ENCODE measurements at places on chromosomes 11 and 22.

- DNase-seq, result peak; percentile 91
Observed at GRCh38 chr11:95715777-95716241, 73.8 kb downstream of the FAM76B start.

- no peak for DNase-seq
Observed at GRCh38 chr11:21924262-21924661, 268.6 kb upstream of the ANO5 start.

DNA sequence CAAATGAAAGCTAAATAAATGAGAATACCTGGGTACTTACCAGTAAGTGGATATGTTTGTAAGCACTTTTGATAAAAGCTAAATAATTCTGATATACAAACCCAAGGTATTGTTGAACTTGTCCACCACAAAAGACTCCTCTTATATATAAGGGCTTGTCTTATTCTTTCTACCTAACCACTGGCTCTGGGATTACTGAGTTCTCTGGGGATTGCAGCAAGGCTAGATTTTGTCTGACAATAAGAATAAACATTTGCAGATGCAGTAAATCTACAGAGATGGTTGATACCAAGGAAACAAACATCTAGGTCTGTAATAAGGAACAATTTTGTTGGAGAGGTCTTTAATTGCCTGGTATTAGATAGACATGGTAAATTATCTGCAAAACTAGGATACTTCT is at the start of gene OR51A4:
Gene OR51A4, minus strand, starts transcription at position 101 of the 400 bp plus-strand sequence. CDS start 505 bp downstream, outside the sequence.
- DNase-seq, result no peak

GRCh38 chr11:9231848-9232177 is 33.3 kb downstream of the DENND5A start:
- DNase-seq, result no peak

DNA sequence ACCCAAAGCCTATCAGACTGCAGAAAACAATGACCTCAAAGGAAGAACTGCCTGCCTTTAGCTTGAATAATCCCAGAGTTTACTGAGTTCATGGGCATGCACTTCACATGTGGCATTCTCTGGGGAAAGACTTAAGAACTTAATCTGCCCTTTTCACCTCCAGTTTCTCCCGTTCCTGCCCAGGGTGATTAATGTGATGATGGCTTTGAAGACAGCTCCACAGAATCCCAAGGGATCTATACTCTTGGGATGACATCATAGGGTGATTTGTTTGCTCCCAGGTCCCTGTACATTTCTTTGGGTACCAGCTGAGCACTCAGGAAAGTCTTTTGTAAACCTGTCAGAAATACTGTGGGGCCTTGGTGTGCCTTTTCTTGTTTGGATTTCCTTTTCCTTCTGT is 14.0 kb downstream of the FJX1 start:
- no peak for DNase-seq

GRCh38 chr11:132024587-132025295 is 654.3 kb downstream of the NTM start:
- DNase-seq, result no peak
